ENCODE measurements at places on chromosomes 7 and 10. TPM values are rescaled to one million over a fixed set of nuclear protein-coding genes. Genes with fewer than 3 reads are reported as not detected.

GRCh38 chr7:93044147-93044810 lies 73.5 kb downstream of the SAMD9 start:
- no peaks in the 10 kb centered on the region for H3K27me3 ChIP-seq
- no peak overlapping the region for H3K4me3 ChIP-seq
- H3K4me1 ChIP-seq: peaks cover 12% of the 10 kb centered on the region

DNA sequence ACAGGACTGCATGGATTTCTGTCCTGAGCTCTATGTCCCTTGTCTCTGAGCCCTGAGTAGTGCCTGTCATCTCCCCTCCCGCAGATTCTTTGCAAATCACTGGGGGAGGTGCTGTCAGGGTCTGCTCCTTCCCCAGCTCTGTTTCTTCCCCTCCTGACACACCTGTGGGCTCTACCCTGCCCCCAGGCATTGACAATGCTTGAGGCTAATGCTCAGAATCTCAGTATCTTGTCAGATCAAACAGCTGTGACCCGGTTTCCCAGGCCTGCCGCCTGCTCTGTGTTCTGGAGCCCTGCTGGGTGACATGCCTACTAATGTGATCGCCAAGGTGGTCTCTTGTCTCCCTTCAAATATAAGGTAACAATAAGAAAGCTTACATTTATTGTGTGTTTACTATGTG lies 209.0 kb downstream of the POU6F2 start:
- H3K4me1 ChIP-seq: no peaks in the 10 kb centered on the region
- DNase-seq: no peak
- no peaks in the 10 kb centered on the region for H3K36me3 ChIP-seq
- no peak overlapping the region for H3K4me3 ChIP-seq
- no peak overlapping the region for H3K27ac ChIP-seq
- H3K27me3 ChIP-seq: no peaks in the 10 kb centered on the region

- H3K4me3 ChIP-seq: peak within 1 kb of the TSS; percentile 58
- DNase-seq: peak; percentile 39
- H3K36me3 ChIP-seq: no peaks in the 10 kb centered on the region
- H3K27ac ChIP-seq: peak within 1 kb of the TSS; percentile 78
- H3K4me1 ChIP-seq: peaks cover 28% of the 10 kb centered on the region
- no peaks in the 10 kb centered on the region for H3K27me3 ChIP-seq
Measured at GRCh38 chr10:24208661-24209431, at the start of gene KIAA1217. Gene KIAA1217 (plus strand): TSS chr10:24209138. CDS start chr10:24209194, 56 bp downstream.

DNA sequence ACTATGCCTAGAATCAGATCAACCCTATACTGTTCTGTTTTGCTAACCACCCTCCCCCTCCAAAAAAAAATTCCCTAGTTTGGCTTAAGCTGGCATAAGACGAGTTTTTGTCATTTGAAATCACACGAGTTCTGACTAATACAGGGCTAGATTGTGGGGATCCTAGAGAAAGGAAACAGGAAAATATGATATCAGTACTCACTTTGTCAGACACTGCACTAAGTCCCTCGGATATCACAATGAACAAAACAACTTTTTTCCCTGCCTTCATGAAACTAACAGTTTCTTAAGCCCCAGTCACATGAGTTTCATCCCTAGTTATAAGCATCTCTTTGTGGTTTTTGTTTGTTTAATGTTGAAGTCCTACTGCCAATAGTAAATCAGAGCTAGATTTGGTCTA lies 118.5 kb downstream of the ITGB8 start:
- no peaks in the 10 kb centered on the region for H3K4me1 ChIP-seq
- no peak for DNase-seq
- H3K4me3 ChIP-seq: no peak overlapping the region
- H3K27me3 ChIP-seq: no peaks in the 10 kb centered on the region
- H3K27ac ChIP-seq: no peak overlapping the region
- H3K36me3 ChIP-seq: no peaks in the 10 kb centered on the region

DNA sequence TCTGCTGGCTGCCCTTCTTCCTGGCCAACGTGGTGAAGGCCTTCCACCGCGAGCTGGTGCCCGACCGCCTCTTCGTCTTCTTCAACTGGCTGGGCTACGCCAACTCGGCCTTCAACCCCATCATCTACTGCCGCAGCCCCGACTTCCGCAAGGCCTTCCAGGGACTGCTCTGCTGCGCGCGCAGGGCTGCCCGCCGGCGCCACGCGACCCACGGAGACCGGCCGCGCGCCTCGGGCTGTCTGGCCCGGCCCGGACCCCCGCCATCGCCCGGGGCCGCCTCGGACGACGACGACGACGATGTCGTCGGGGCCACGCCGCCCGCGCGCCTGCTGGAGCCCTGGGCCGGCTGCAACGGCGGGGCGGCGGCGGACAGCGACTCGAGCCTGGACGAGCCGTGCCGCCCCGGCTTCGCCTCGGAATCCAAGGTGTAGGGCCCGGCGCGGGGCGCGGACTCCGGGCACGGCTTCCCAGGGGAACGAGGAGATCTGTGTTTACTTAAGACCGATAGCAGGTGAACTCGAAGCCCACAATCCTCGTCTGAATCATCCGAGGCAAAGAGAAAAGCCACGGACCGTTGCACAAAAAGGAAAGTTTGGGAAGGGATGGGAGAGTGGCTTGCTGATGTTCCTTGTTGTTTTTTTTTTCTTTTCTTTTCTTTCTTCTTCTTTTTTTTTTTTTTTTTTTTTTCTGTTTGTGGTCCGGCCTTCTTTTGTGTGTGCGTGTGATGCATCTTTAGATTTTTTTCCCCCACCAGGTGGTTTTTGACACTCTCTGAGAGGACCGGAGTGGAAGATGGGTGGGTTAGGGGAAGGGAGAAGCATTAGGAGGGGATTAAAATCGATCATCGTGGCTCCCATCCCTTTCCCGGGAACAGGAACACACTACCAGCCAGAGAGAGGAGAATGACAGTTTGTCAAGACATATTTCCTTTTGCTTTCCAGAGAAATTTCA lies 1.7 kb downstream of the ADRB1 start:
- H3K4me3 ChIP-seq: peak overlapping the region; percentile 43
- H3K27me3 ChIP-seq: peaks cover 30% of the 10 kb centered on the region
- H3K27ac ChIP-seq: peak overlapping the region; percentile 64
- no peaks in the 10 kb centered on the region for H3K36me3 ChIP-seq

DNA sequence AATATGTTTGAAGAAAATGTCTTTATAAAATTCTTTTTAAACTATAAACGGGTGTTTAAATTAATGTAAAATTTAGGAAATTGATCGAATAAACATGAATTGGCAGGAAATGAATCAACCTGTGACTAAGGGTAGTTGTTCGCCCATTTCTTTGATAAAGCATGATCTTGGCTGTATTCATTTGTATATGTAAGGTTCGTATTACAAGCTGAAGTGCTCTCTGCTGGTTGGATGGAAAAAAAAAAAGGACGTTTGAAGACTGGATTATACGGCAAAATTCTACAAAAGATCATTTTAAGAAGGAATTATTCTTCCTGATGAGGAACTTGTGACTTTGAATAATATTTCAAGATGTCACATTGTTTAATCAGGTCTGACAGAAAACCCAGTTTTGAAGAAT lies 185.4 kb upstream of the ANK3 start:
- H3K4me1 ChIP-seq: peaks cover 30% of the 10 kb centered on the region
- H3K4me3 ChIP-seq: no peak overlapping the region
- H3K27me3 ChIP-seq: no peaks in the 10 kb centered on the region
- H3K27ac ChIP-seq: no peak overlapping the region

- H3K27me3 ChIP-seq: no peaks in the 10 kb centered on the region
- no peak overlapping the region for H3K4me3 ChIP-seq
- H3K36me3 ChIP-seq: no peaks in the 10 kb centered on the region
- no peak overlapping the region for H3K27ac ChIP-seq
Measured at GRCh38 chr10:81708416-81708815, 166.6 kb upstream of the NRG3 start.

GRCh38 chr10:125112697-125113494 lies 47.5 kb downstream of the CTBP2 start:
- peaks cover 23% of the 10 kb centered on the region for H3K36me3 ChIP-seq
- H3K27me3 ChIP-seq: no peaks in the 10 kb centered on the region
- H3K27ac ChIP-seq: peak overlapping the region; percentile 32
- DNase-seq: no peak
- H3K4me3 ChIP-seq: no peak overlapping the region
- H3K4me1 ChIP-seq: peaks cover 68% of the 10 kb centered on the region

DNA sequence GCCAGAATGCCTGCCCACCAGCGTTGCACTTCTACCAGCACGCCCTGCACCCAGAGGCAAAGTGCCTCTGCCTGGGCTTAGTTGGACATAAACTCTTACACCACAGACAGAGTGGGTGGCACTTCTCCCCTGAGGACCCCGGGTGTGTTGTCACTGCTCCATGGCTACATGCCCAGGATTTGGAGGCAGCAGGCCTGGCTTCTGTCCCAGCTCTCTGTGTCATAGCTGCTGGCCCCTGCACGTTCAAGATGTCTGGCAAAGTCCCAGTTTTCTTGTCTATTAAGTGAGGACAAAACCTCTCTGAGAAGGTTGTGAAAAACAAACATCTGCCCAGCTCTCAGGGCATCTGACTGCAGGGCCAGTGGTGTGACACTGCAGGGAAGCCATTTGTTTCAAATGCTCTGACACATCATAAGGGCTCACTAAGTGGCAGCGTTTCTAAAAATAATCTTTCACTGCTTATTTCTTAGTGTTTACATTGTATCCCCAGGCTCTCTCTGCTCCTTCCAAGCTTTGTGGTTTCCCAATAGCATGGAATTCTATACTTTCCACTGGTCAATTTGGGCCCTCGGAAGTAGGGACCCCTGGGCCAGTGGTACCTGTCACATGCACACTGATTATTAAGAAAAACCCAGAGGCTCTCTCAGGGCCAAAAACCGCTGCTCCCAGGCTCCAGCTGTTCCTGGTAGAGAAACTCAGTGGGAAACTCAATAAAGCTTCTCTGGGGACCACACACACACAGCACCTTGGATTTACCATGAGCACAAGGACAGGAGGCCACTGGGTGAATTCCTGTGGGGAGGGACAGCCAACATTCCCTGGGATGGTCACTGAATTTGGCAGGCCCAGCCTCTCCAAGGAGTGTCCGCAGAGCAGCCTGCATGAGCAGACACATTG lies 86.2 kb upstream of the ANLN start:
- peak overlapping the region; percentile 70 for H3K27ac ChIP-seq
- H3K36me3 ChIP-seq: no peaks in the 10 kb centered on the region
- H3K27me3 ChIP-seq: no peaks in the 10 kb centered on the region
- peaks cover 24% of the 10 kb centered on the region for H3K4me1 ChIP-seq
- DNase-seq: peak; percentile 78

DNA sequence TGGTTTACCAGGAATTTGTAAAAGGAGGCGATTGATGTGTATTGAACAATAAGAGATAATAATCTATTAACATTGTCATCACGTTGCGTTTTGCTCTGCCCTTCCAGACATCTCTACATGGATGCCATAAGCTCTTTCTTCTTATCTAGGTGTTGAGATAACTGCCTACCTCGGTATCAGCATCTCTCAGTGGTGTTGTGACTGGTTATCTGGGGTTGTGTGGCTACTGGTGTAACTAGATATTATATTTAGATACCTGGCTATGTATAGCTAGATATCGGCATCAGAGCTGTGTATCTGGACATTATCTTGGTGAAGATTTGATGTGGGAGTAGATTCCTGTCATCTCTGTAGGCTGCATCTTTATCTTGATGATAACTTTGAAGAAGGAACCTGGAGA lies 17.2 kb downstream of the GATA3 start:
- no peak for DNase-seq
- no peaks in the 10 kb centered on the region for H3K4me1 ChIP-seq
- no peaks in the 10 kb centered on the region for H3K36me3 ChIP-seq
- H3K4me3 ChIP-seq: no peak overlapping the region
- H3K27ac ChIP-seq: no peak overlapping the region

- no peaks in the 10 kb centered on the region for H3K36me3 ChIP-seq
- no peak overlapping the region for H3K4me3 ChIP-seq
- H3K27me3 ChIP-seq: no peaks in the 10 kb centered on the region
- no peak for DNase-seq
- H3K4me1 ChIP-seq: no peaks in the 10 kb centered on the region
- no peak overlapping the region for H3K27ac ChIP-seq
Measured at GRCh38 chr7:70884440-70884764, 247.5 kb upstream of the GALNT17 start.

GRCh38 chr10:24184455-24184854 lies 24.5 kb upstream of the KIAA1217 start:
- no peaks in the 10 kb centered on the region for H3K27me3 ChIP-seq
- no peak overlapping the region for H3K4me3 ChIP-seq

DNA sequence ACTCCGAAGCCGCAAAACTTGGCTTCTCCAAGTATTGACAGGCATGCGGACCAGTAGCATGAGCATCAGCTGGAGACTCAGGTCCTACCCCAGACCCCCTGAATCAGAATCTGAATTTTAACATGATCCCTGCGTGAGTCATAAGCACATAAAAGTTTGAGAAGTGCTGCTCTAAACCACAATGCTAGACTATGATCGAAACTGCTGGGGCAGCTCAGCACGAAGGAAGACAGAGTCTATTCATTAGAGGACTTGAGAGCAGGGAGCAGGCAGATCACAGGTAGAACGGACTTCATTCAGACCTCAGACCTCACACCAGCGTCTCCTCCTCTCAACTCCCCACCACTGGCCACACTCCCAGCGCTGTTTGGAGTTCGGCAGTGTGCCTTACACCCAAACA lies 16.9 kb downstream of the CAMK2G start:
- DNase-seq: no peak
- H3K4me1 ChIP-seq: peaks cover 22% of the 10 kb centered on the region
- H3K36me3 ChIP-seq: peaks cover 78% of the 10 kb centered on the region
- peak overlapping the region; percentile 26 for H3K27ac ChIP-seq

DNA sequence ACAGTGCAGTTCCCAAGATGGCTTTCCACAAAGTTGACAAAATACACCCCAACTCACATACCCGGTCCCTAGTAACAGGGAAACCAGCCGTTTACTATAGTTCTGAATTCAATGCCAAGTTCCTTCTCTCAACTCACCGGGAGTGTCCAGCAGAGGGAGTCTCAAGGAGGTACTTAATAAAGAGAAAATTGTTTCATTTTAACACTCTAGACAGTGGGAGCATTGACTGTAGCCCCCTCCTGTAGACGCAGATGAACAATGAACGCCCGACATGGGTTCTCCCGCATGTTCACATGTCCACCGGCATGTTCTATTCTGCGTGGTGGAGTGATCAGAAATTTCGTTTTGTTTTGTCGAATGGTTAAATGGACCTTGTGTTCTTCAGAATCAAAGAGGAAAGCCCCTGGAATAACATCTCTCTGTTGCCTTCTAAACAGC lies 1.9 kb downstream of the HIPK2 start:
- peak overlapping the region; percentile 88 for H3K4me3 ChIP-seq
- H3K27me3 ChIP-seq: no peaks in the 10 kb centered on the region
- peak overlapping the region; percentile 95 for H3K27ac ChIP-seq
- no peaks in the 10 kb centered on the region for H3K36me3 ChIP-seq

GRCh38 chr10:70880077-70880534 lies 8.3 kb downstream of the PCBD1 start:
- DNase-seq: peak; percentile 93
- H3K4me3 ChIP-seq: no peak overlapping the region
- H3K27me3 ChIP-seq: no peaks in the 10 kb centered on the region
- H3K27ac ChIP-seq: no peak overlapping the region
- H3K36me3 ChIP-seq: peaks cover 76% of the 10 kb centered on the region

GRCh38 chr7:25788961-25789620 lies 362.9 kb upstream of the NFE2L3 start:
- H3K4me3 ChIP-seq: no peak overlapping the region
- no peaks in the 10 kb centered on the region for H3K36me3 ChIP-seq
- H3K4me1 ChIP-seq: peaks cover 34% of the 10 kb centered on the region
- H3K27ac ChIP-seq: peak overlapping the region; percentile 81
- DNase-seq: no peak
- no peaks in the 10 kb centered on the region for H3K27me3 ChIP-seq

The FXYD4 gene
- not detected for total RNA-seq

The UNCX gene
- total RNA-seq: not detected

The CAMK2B gene
- 7.6 TPM for total RNA-seq

The KAZALD1 gene
- total RNA-seq: not detected

The HOXA2 gene
- total RNA-seq: 0.89 TPM

The ATP6V1F gene
- total RNA-seq: 47.5 TPM

The COMTD1 gene
- 65.2 TPM for total RNA-seq

The GJD4 gene
- not detected for total RNA-seq

The OR2A1 gene
- not detected for total RNA-seq

The EPHA1 gene
- total RNA-seq: 12.5 TPM

The FKBP6 gene
- not detected for total RNA-seq
